Left hindlimb (tissue), 1 donor: ENCODE measurements at places on chromosomes 16 and 17.

DNA sequence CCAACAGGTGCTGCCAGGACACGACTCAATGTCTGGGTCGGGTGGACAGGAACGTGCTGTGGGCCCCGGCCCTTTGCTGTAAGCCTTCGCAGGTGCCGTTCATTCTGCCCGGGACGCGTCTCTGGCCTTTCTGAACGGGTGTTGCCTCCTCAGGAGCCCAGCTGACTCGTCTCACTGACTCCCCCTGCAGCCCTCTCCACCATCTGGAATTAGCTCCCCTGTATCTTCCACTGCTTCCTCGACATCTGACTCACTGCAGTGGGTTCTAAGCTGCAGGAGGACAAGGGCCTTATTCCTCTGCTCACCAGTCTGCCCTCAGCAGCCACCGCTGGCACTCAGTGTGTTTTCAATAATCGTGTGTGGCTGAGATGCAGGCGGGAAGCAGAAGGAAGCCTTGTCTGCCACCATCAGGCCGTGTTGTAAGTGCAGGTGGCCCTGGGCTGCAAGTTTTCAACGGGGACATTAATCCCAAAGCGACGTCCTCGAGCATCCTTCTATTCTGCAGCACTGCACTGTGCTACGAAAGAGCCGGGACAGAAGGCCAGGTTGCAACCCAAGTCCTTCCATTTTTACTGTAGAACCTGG is 256.2 kb downstream of the FOXL1 start:
- DNase-seq = no peak

DNA sequence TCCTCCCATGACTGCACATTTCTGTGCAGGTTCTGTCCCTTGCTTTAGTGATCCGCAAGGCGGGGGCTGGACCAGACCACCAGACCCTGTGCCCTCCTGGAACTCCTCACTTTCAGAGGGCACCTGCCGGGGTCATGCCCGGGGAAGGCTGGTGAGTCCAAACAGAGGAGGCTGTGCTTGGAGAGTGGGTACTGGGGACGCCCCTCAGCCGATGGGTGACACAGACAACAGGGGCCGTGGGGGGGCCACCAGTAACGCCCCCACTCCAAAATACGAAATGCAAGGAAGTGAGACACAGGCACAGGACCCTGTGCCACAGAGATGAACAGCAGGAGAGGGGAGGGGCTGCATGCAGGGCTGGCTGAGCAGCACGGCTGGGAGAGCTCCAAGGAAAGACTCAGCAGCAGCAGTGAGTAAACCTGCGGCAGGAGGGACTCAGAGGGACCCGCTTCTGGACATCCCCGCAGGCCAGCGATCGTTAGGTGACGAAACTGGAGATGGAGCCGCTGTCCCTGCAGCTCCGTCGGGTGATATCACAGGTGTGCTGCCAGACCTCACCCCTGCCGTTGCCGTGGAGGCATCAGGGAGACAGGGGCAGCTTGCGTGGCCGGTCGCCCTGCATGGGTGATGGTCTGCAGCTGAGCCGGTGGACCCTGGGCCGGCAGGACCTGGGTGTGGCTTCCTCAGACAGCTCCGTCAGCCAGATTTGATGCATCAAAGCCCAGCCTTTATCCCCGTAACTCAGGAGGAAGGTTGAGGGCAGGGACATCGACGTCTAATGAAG is 71.2 kb upstream of the GNG13 start:
- peak; percentile 26 for DNase-seq

GRCh38 chr17:726271-726919 is 6.0 kb upstream of the TLCD3A start:
- no peak for DNase-seq

DNA sequence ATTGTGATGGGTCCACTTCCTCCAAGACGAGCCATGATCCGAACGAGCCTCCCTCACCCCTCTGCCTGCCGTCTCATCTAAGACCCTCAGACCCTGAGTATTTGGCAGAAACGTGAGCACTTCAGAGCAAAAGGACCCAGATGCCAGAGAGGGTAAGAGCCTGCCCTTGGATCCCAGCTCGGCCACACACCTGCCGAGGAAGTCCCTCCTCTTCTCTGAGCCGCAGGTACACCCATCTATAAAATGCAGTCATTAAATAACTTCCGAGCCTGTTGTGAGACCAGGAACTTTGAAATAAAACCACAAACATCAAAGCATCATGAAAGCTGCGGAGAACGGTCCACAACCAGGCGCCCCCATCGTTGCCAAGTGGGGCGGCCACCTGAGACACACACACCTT is 64.8 kb upstream of the DOC2B start:
- DNase-seq = no peak

GRCh38 chr17:47959825-47960655 is 2.4 kb upstream of the PRR15L start:
- no peak for DNase-seq

- DNase-seq = no peak
These were observed 82.8 kb upstream of the SEC14L1 start for GRCh38 chr17:77058016-77058415.

GRCh38 chr17:61444075-61444474 is 8.1 kb upstream of the TBX4 start:
- DNase-seq = no peak

GRCh38 chr17:67139784-67140665 is 95.7 kb downstream of the CACNG1 start:
- DNase-seq = no peak

GRCh38 chr17:624341-624860 is 90.2 kb downstream of the VPS53 start:
- DNase-seq = no peak

- no peak for DNase-seq
These were observed 7.9 kb downstream of the PLLP start for GRCh38 chr16:57276596-57276995.

- DNase-seq = no peak
These were observed 408 bp downstream of the LMF1 start for GRCh38 chr16:970386-970765.

DNA sequence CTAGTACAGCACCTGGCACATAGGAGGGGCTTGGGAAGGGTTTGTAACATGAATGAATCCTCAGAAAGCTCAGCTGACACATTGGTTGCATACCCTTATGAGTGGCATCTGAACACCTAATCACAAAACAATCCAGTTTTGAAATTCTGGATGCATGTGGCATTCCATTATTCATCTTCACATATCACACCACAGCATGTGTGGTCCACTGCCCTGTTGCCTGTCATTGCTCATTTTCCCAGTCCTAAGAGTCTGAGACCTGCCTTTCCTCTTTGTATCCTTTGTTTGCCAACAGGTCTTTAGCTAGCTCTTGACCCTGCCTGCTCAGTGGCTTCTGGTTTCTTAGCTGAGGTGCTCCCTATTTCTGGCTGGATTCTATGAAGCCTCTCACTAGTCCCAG is 170.8 kb upstream of the ASIC2 start:
- DNase-seq = no peak

DNA sequence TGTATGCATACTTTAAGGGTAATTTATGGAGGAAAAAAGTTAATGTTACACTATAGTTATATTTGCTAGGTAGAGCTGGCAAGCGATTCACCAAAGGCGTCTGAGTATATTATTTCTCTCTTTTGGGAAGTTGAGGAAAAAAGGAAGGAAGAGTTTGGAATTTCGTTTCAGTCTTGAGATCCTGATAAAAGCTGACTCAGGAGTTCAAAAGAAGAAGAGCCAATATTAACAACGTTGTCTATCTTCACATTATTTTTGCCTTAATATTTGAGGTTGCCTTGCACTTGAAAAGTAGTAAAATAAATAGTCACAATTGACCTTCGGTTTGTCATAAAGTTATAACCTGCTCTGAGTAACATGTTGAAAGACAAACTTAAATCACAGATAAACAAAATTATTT is 888.6 kb downstream of the KCNJ2 start:
- no peak for DNase-seq

- DNase-seq = no peak
These were observed 36.3 kb downstream of the PECAM1 start for GRCh38 chr17:64354396-64354795.

GRCh38 chr16:11507991-11508390 is 78.7 kb downstream of the LITAF start:
- no peak for DNase-seq

- no peak for DNase-seq
These were observed 86.5 kb downstream of the SNX29 start for GRCh38 chr16:12063004-12063395.

DNA sequence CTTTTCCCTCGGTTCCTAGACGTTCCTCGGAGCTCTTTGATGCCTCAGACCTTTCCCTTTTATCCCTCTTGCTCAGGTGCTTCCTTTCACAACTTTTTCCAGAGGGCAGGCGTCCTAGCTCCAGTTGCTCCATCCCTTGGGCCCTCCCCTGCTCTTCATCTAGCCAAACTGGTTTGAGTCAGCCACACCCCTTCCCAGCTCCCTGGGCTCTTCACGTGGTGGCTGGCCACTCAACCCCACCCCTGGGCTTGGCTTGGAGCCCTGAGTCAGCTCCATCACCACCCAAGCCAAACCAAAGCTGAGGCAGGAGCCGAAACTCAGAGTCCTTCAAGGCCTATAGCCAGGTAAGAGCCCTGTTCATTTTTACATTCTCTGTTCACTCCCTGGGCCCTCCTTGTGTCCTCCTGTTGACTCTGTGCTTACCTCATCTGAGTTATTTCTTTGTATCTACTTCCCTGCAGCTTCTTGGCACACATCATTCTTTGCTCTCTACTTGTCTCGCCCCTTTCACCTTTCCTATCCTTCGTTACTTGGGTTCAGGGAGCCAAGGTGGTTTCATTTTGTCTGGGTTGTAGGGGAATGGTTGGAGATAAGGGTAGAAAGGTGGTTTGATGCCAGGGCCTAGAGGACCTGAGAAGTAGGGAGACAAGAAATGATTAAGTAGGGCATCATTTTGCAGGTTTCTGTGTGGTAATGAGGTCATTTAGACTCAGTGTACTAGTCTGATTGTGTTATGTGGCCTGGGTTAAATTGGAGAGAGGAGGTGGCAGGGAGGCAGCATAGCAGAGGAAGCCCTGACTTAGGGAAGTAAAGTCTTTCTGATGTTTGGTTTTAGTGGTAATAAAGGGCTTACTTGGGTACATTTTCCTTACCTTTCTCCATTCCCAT is 7.6 kb upstream of the PHKG2 start:
- no peak for DNase-seq

GRCh38 chr16:78987666-78988065 is 612.9 kb downstream of the MAF start:
- no peak for DNase-seq

DNA sequence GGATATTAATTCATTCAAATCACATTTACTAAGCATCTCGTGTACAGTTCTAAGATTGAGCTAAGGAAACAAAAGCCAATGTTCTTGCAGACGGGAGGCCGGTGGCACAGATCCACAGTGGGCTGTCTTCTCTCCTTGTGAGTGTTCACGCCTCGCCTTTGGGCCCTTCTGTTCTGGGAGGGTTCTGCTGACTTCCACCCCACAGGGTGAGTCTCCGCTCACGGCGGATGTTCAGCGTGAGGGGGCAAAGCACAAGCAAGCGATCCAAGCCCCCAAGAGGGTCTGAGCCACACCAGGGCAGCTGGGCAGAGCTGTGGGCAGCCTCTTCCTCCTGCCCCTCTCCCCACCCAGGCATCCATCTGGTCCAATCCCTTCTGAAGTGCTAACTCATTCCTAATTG is 84.3 kb upstream of the DOC2B start:
- DNase-seq = peak; percentile 16

DNA sequence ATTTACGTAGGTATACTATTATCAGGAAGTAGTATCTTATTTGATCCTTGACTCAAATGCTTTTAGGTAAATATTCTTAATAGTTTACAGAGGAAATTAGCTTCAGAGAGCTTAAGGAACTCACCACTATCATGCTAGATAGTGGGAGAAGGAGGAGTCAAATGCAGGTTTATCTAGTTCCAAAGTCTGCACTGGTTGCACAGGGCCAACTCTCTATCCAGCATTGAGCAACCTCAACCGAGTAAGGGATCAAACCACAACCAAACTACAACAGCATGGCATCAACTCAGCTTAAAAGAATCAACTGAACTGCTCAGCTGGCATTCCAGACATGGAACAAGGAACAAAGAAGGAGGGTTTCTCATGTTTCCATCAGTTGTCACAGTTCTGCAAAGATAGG is 306.0 kb downstream of the MAF start:
- no peak for DNase-seq

DNA sequence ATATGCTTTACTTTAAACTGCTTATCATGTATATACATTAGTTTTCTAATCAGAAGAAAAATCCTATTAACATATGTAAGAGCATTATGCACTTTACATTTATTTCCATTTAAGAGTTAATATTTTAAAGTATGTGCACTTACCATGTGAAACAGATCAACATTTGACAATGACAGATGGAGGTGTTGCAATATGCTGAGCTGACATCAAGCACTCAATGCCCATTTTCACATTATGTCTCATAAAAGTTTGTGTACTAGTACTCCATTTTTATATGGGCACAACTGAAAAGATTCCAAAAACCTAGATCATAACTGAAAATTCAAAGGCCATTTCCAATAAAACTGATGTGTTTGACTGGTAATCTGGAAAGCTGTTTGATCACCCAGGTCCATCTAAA is 420.9 kb upstream of the SOX9 start:
- no peak for DNase-seq
